ENCODE measurements at places on chromosomes 5 and 9.

GRCh38 chr5:170971-171800, 20.1 kb upstream of the LRRC14B start:
- no peak for DNase-seq

DNA sequence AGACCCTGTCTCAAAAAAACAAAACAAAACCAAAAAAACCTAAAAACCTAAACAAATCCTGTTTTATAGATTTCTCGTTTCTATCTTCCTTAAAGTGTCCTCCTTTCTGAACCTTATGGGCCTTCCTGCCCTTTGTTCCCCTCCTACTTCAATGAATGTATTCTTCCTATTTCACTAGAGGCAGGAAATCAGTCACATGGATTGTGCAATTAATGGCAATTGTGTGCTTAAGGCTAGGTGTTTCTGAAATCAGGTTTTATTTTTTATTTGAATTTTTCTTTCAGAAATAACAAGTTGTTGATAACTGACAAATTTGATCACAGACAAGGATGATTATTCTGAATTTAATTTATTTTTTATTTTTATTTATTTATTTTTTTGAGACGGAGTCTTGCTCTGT, 220.6 kb upstream of the SEMA6A start:
- no peak for DNase-seq

DNA sequence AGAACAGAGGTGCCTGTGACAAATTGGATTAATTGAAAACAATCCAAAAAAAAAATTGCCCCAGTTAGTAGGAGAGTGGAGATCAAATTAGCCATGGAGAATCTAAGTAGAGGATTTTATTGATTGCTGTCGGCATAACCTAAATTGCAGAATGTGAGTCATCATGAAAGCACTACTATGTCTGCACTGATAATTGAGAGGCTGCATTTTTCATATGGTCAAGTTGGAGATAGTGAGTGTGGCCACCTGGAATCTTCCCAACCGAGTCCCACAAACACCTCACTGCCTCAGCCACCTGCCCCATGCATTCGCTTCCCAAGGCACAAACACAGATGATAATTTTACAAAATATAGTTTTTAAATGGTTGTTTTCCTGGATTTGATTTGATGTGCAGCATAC, 123.7 kb downstream of the NTRK2 start:
- no peak for DNase-seq

GRCh38 chr5:149062371-149063016, 368 bp downstream of the SH3TC2 start:
- peak; percentile 91 for DNase-seq

DNA sequence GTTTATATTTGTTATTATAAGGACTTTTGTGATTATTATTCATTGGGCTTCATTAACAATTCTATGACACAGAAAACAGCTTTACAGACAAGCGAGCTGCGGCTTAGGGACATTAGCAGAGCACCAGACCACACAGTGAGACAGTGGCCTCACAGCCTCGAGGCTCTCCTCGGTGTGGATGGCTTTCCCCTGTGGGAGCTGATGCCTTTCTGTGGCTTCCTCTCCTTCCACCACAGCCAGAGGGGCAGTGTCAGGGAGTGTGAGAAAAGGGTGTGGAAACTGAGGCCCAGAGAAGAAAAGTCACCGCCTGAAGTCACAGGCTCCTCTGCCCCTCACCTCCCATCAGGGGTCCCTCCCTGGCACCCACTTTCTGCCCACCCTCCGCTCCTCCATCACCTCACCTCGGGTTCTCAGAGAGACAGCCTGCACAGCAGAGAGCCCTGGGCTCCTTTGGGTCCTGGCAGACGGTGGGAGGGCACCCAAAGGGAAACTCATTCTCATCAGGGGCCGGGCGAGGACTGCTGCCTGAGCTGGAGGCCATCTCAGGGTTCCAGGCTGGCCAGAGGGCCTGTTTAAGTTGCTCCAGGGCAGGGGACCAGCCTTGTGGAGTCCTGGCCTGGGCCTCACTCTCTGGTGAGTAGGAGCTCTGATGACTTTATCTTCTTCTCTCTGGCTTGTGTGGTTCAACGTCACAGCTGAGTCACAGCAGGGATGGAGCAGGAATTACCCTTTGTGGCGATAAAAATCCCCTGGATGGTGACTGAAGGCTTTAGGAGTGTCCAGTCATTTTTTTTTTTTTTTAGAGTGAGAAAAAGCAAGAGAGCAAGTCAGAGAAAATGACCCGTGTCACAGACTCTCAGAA, 830 bp downstream of the TRAF1 start:
- DNase-seq = peak; percentile 78

DNA sequence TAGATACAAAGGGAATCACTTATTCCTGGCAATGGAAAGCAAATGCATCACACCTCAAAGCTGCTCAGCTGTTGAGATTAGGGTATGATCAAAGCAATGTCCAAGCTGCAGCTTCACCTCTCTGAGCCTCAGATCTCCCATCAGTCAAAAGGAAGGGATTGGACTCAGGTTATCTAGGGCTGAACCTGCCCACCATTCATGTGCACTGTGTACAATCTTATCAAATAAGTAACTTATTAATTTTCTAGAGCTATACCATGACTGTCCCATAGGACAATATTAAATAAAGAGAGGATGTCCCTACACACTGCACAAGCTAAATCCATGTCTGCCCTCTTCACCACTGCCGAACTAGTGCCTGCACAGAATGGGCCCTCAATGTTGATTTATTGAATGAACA, 127.0 kb downstream of the HSD17B3 start:
- DNase-seq = no peak

DNA sequence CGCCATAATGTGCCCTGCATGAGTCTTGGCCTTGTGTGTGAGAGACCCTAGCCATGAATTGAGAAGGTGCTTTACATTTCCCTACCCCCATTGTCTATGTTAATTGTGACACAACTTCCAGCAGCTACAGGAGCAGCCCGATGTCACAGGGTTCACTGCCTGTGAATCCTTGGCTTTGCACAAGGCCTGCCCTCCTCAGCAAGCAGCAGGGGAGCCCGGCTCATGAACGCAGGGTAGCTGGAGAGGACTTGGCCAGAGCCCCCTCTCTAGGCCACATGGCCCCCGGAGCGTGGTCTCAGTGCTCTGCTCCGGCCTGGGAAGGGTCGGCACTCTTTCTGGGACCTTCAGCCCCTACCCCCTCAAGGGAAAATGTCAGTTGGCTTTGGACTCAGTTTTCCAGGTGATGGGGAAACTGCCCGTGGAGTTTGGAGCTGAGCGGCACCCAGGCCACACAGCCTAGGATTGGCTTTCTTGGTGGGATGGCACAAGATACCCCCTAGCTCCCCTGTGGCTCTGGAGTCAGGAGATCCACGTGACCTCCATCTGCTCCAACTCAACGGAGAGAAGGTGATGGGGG, 160.8 kb downstream of the DAB2IP start:
- no peak for DNase-seq

GRCh38 chr5:99747342-99747741, 787.8 kb upstream of the FAM174A start:
- DNase-seq = no peak

Measured in AG08395 (cell line).